ENCODE measurements at places on chromosomes 5 and 9. TPM values are rescaled to one million over a fixed set of nuclear protein-coding genes. Genes with fewer than 3 reads are reported as not detected.

LECT2 gene
- polyA plus RNA-seq, result not detected

KCNV2 gene
- not detected for polyA plus RNA-seq

MLANA gene
- not detected for polyA plus RNA-seq

ALDH7A1 gene
- polyA plus RNA-seq, result 32.2 TPM

PCDH12 gene
- 0.46 TPM for polyA plus RNA-seq

C9orf50 gene
- 0.13 TPM for polyA plus RNA-seq

GRCh38 chr9:89212171-89212570, 33.6 kb upstream of the SHC3 start:
- DNase-seq, result no peak

DNA sequence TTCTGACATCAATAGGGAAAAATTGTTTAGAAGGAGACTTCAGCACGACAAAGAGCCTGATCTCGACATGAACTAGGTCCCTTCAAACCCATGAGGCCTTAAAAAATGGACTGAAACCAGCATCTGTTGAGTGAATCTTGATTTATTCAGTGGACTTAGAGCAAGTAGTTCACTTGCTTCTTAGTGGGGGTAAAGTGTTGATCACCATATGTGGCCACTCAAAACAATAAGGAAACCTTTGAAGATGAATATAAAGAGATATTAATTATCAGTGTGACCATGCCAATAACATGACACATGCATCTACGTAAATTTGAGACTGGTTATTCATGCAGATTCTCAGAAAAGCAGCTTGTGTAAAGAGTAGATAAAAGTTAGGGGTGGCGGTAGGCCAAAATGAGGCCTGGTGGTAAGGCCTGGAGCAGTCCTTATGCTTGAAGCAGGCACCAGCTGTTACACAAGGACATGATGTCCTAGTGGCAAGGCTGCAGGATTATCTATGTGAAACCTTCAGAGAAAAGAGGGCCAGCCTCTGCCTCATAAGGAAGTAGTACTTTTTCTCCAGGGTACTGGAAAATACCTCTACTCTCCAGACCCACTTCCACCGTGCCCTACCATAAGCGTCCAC, 61.3 kb downstream of the S1PR3 start:
- DNase-seq, result no peak

DNA sequence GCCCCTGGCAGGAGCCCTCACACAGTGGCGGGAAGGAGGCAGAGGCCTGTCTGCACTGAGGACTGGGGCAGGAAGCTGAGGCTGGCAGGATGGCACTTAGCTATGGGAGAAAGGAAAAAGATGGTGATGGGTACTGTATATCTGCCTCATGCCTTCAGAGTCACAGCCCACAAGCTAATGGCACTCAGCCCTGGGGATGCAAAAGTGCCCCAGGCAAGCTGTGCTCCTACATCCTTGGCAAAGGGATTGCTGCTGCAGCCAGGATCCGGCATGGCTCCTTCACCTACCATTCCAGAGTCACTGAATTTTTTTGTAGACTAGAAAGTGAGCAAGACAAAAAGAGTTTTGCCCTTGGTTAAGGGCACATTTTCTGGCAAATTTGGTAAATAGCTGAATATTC, 8.7 kb downstream of the ACSL6 start:
- no peak for DNase-seq

- DNase-seq, result no peak
Measured at GRCh38 chr9:136840140-136840876, 2.0 kb upstream of the AJM1 start.

DNA sequence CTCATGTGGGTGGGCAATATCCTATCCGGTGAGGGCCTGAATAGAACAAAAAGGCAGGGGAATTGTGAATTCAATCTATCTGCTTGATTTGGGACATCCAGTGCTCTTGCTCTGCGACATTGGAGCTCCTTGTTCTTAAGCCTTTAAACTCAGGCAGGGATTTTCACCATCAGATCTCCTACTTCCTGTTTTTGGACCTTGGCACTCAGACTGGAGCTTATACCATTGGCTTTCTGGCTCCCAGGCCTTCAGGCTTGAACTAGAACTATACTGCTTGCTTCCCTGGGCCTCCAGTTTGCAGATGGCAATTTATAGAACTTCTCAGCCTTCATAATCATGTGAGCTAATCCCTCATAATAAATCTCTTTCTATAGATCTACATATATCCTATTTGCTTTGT, 134.3 kb upstream of the CLINT1 start:
- no peak for DNase-seq

- DNase-seq, result no peak
Measured at GRCh38 chr9:89360465-89360864, 42.2 kb downstream of the SECISBP2 start.

DNA sequence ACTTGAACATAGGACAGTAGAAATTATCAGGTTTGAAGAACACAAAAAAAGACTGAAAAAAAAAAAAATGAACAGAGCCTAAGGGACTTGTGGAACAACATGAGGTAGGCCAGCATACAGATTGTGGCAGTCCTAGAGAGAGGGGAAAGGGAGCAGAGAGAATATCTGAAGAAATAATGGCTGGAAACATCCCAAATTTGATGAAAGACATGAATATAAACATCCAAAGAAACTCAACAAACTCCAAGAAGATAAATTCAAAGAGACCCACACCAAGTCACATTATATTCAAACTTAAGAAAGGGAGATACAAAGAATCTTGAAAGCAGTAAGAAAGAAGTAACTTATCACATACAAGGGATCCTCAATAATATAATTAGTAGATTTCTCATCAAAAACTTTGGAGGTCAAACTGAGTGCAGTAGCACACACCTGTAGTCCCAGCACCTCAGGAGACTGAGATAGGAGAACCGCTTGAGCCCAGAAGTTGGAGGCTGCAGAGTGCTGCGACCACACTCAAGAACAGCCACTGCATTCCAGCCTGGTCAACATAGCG, 9.1 kb downstream of the PLAA start:
- DNase-seq, result no peak

- no peak for DNase-seq
Measured at GRCh38 chr9:18441261-18441660, 32.7 kb upstream of the ADAMTSL1 start.

GRCh38 chr5:16561660-16562059, 55.1 kb downstream of the RETREG1 start:
- no peak for DNase-seq

DNA sequence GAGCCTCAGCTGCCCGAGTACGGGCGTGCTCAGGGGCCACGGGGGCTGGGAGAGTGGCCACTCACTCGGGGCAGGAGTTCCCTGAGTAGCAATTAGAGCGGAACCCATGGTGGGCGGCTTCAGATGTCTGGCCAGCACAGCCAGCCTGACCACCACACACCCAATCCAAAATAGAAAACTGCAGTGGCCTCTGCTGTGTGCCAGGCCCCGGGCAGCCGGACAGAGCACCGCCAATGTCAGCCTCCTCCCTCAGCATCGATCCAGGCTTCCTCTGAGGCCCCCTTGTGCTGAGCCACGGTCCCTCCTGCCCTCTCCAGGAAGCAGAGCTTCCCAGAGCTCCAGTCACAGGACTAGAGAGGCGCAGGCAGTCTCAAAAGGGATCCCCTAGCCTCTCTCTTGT, 2.7 kb downstream of the ADAMTS2 start:
- DNase-seq, result peak; percentile 47
